ENCODE measurements at places on chromosomes 3 and 15. TPM values are rescaled to one million over a fixed set of nuclear protein-coding genes. Genes with fewer than 3 reads are reported as not detected.

DNA sequence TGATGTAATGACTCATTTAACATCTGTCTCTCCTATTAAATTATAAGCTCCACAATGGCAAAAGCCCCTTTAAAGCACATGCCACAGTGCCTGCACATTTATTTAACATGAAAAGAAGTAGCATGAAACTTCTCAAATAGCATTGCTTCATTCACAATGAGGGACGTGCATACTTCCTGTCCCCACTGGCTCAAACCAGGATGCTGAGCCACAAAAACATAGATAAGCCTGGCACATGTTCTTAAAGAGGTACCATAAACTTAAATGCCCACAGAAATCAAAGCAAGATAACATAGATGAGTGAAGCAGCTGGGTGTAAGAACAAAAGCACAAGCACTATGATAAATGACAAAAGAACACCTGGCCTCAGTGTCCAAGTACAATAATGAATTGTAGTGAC is 3.8 kb downstream of the TP53BP1 start:
- peaks cover 31% of the 10 kb centered on the region for H3K4me1 ChIP-seq
- peaks cover 10% of the 10 kb centered on the region for H3K36me3 ChIP-seq
- no peak overlapping the region for H3K27ac ChIP-seq
- no peak for DNase-seq

Gene ATG7
- total RNA-seq: 27.4 TPM

Gene BFSP2
- total RNA-seq: not detected

Gene SHF
- 4.9 TPM for total RNA-seq

Gene TLR9
- not detected for total RNA-seq

- DNase-seq: no peak
- no peaks in the 10 kb centered on the region for H3K36me3 ChIP-seq
- H3K4me1 ChIP-seq: no peaks in the 10 kb centered on the region
- H3K27ac ChIP-seq: no peak overlapping the region
These were observed 116.9 kb downstream of the GADL1 start for GRCh38 chr3:30777426-30778113.

DNA sequence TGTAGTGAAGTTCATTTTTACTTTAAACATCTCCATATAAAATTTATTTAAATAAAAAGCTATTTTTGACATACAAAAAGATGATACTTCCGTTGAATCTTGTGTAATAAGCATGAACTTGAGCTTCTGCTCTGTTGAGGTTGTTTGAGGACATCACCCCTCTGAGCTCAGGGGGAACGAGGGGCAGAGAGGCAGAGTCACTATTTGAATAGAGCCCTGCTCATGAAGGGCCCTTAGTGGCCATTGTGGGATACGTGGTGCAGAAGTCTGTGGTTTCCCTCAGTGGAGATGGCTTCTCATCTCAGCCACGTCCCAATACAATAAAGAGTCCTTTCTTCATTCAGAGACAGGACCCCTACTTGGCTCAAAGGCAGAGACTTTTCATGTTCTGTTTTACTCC is 10.6 kb downstream of the CEMIP start:
- peaks cover 22% of the 10 kb centered on the region for H3K4me1 ChIP-seq
- H3K27me3 ChIP-seq: no peaks in the 10 kb centered on the region
- H3K27ac ChIP-seq: no peak overlapping the region
- no peak overlapping the region for H3K4me3 ChIP-seq
- H3K36me3 ChIP-seq: peaks cover 40% of the 10 kb centered on the region

Gene SLC2A2
- not detected for total RNA-seq

Gene HACD2
- total RNA-seq: 106 TPM

Gene CDCP1
- 0.48 TPM for total RNA-seq
